H7 (cell line): ENCODE measurements at places on chromosomes 1 and 21. TPM values are rescaled to one million over a fixed set of nuclear protein-coding genes. Genes with fewer than 3 reads are reported as not detected.

Gene CD2
- not detected in 2 replicates for total RNA-seq

Gene FCGR3A
- not detected in 2 replicates for total RNA-seq

Gene C4BPA
- total RNA-seq: not detected in 2 replicates

Gene DAB1
- total RNA-seq: 14.3 and 16.4 TPM in 2 replicates

Gene CASZ1
- 4.8 and 5.0 TPM in 2 replicates for total RNA-seq

Gene CLCA4
- not detected in 2 replicates for total RNA-seq

Gene MAP1LC3C
- total RNA-seq: 0.76 and 1.3 TPM in 2 replicates

Gene SPRR3
- total RNA-seq: not detected in 2 replicates

Gene ASAP3
- total RNA-seq: 95.1 and 107 TPM in 2 replicates

Gene RNF11
- total RNA-seq: 94.8 and 99.3 TPM in 2 replicates

Gene CYP4A11
- not detected in 2 replicates for total RNA-seq

Gene PIP5K1A
- total RNA-seq: 79.7 and 86.6 TPM in 2 replicates

Gene SEMA4A
- total RNA-seq: 10.3 and 15.8 TPM in 2 replicates

Gene SELENBP1
- 36.9 and 41.9 TPM in 2 replicates for total RNA-seq

DNA sequence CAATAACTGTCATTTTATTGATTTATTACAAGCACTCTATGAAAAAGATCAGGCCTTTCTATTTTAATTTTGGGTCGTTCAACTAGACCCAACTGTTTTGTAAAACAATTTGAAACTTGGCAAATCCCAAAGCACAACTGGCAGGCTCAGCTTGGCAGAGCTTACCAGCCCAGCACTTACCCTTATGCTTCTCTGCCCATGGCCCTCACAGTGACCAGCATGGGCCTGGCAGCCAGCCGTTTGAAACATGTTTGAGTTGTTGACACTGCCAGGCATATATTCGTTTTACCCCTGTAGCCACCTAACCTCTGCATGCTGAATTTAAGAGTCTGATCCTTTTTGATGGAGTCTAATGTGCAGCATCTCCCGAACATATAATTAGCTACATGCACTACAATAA lies 796.7 kb upstream of the ADGRL2 start:
- DNase-seq: no peak

DNA sequence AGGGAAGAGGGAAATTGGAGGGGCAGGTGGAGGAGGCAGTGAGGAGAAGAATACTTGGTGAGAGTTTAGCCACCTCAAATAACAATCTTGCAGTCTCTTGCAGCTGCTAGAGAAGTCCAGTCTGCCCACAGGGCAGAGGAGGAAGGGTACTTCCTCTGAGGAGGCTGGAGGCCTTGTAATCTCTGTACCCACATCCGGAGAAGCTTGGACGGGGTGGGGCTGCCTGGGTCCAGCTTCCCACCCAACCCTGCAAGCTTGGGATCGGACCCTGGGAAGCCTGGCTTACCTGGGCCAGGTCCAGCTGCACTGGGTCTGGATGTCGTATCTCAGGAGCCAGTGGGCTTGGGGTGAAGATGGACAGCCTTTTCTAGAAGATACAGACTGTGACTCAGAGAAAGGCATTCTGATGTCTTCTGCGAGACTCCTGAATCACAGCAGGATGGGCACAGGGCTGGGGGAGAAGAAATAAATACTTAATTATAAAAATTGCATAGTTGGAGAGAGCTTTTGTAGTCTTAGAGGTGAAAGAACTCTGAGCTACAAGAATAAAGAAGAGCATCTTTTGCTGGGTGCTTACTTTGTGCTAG lies 111.8 kb upstream of the JUN start:
- no peak for DNase-seq

- DNase-seq: no peak
Measured at GRCh38 chr1:12540580-12541273, 77.3 kb downstream of the DHRS3 start.

DNA sequence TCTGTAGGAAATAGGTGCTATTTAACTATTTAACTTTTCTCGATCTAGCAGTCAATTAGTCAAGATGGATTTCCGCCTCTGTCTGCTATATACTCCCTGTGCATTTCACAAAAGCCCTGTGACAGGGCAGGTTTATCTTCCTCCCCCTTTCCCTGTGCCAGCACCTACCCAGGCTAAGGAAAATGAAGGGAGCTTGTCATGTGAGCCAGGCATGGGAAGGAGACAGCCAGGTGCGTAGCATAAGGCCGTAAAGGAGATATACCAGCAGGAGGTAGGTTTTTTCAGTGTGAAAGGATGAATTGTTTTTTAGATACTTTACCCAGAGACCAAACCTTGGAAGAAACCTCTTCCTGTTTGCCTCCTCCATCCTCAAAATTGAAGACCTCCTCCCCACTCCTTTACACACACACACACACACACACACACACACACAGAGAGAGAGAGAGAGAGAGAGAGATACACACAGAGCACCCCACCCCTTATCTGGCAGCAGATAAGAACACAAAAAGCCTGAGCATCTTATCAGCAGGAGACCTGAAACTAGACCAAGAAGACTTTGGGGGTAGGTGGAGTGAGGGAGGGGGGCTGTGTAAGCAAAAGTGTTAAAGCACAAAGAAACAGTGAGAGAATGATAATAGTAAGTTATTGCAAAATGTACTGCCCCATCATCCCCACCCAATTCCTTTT lies 12.0 kb upstream of the TARBP1 start:
- no peak for DNase-seq

GRCh38 chr1:53449021-53449420 lies 10.2 kb upstream of the DMRTB1 start:
- DNase-seq: no peak

- DNase-seq: no peak
Measured at GRCh38 chr1:161834967-161835550, 68.9 kb downstream of the ATF6 start.

DNA sequence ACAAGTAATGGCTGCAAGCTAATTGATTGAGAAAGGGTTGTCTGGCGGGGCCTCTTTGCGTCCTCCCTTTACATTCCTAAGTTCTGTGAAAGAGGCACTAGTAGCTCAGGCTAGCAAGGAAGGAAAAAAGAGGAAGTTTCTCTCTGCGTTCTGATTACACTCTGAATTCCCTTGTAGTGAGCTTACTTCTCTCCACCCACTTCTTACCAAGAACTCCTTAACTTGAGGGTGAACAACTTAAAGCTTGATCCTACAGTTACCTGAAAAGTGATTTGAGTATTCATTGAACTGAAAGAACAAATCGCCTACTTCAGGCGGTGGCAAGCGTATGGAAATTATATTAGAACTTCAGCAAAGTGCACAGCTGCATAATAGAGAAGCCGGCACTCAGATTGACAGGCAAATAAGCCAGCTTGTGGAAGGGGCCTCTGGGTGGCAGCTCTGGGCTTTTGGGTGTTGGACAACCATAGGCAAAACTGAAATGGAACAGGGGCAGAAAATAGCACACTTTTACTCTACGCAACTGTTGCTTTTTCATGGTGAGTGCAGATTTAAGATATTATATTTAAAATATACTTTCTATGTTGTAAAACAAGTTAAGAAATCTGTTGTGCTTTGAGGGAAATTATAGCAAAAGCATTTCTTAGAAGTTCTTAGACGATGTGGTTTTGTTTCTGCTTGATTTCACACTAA lies 464.5 kb downstream of the USP25 start:
- peak; percentile 16 for DNase-seq

GRCh38 chr1:87151500-87152421 lies 176.9 kb upstream of the LMO4 start:
- DNase-seq: peak; percentile 92

GRCh38 chr1:2632561-2633361 lies at the start of gene MMEL1:
MMEL1 (minus strand) TSS chr1:2633016; CDS start chr1:2629484, 3,532 bp downstream.
- peak; percentile 88 for DNase-seq

DNA sequence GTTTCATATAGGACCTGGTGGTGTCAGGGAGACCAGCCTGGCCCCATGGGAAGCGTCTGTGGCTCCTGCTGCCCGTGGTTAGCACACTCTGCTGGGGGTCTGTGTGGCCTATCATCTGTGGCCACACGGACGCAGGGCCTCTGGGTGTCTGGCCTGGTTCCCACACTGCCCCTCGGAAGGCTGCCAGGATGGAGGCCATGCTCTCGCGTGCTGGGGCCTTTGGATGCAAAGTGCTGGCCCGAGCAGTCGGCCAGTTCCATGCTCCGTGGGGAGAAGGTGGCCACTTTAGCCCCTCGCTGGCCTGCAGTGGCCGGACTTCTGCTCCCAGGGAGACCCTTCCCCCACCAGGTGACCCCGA lies 20.8 kb upstream of the LRRC3 start:
- DNase-seq: no peak

GRCh38 chr1:34398916-34399275 lies 222.2 kb downstream of the C1orf94 start:
- DNase-seq: peak; percentile 53

DNA sequence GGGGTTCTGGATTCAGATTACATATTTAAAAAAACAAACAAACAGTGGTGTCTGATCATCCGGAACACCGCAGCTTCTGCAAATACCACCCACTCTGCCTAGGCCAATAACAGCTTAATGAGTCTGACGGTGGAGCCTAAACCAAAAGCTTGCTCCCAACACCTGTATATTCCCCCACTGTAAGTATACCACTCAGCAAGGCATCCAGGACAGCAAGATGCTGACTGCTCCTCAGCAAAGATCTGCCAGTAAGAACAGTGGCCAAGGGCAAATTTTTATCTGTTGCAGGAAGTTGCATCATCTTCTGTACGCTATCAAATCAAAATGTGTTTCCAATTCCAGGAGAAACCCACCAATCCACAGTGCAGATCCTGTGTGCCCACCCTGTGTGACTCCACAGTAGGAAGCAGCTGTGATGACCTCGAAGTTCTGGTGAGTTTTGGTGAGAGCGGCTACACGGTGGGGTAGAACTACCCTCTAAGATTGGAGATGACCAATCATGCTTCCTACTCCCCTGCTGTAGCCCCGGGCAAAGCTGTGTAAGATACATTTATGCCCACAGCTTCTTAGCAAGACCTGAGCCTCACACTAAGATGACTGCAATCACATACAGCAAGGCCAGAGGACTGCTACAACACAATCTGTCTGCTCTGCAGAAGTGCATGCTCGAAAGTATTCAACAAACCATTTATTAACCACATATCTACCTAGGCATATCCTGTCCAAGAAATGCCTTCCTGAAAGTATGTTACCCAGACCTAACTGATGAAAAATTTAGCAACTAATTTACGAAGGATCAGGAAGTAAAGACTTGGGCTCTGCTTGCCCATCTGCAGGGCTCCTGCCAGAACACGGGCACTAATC lies 30.5 kb downstream of the SIPA1L2 start:
- no peak for DNase-seq

DNA sequence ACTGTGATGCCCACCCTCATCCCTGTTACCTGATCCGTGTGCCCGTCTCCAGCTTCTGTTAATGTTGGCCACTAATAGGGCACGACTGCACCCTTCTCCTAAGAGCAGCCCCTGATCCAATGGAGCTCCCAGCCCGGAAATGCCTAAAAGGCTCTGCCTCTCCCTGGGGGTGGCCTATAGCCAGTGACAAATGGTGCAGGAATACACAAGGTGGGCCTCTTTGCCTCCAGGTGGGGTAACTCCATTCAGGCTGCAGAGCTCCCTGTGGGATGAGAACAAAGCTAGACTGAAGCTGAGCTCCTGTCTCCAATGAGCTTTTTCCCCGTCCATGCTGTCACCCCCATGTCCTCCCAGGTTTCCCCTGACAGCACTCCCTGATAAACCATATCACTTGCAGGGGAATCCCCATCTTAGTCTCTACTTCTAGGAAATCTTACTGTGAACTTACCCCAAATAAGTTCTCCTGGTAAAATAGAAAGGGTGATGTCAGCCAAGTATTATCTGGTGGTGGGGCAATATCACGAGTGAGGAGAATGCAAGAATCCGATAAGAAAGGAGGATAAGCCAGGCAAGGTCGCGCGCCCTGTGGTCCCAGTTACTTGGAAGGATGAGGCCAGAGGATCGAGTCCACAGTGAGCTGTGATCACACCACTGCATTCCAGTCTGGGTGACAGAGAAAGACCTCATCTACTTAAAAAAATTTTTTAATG lies 18.6 kb downstream of the S100A7A start:
- no peak for DNase-seq

DNA sequence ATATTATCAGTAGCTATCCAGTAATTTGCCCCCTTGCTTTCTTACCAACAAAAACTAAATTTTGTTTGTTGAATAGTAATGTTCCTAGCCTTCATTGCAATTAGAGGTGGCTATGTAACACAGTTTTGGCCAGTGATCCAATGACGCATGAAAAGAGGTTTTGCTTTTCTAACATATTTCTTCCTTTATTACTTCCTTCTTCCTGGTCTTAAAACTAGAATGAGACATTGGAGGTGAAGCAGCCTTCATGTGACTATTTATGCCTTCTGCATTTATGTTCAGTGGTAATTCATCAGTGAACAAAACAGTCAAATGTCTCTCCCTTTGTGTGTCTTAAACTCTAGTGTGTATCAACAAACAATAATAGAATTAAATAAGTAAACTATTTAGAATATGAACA lies 35.5 kb downstream of the LRIF1 start:
- no peak for DNase-seq

- DNase-seq: no peak
Measured at GRCh38 chr1:156993426-156994147, 52.0 kb downstream of the ARHGEF11 start.

DNA sequence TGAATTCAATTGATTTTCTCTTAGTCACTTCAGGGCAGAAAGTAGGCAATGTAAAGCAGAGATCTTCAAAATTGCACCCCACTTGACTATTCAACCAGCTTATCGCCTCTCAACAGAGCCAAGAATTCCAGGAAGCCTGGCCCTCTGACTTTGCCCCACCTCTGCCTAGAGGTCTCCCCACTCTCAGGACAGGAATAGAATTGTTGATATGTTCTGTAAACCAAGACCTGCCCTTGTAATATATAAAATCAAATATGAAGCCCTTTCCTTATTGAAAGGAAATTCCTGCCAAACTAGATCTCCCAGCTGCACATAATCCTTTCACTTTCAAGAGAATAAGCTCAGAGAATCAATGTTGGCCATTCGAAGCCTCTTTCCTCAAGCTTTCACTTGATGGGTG lies 116.1 kb upstream of the DPT start:
- DNase-seq: no peak

- no peak for DNase-seq
Measured at GRCh38 chr1:239636347-239636746, 250.0 kb downstream of the CHRM3 start.

DNA sequence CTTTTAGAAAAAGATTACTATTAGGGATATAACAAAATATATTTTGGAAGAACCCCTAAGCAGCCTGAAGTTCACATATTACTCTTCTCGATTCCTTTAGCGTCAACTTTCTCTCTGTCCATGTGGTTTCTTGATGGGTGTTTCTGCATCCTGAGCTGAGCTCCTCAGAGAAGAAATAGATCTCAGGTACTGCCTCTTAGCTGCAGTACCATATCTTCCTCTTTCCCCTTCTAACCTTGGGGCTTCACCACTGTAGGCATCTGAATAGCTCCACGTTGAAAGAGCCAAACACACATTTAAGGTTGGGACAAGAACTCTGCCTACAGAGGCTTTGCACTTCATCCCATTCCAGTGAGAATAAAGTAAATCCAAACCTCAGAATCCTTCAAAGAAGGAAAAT lies 59.2 kb downstream of the SAMSN1 start:
- DNase-seq: no peak

- no peak for DNase-seq
Measured at GRCh38 chr1:234072793-234073192, 168.3 kb downstream of the SLC35F3 start.

- peak; percentile 17 for DNase-seq
Measured at GRCh38 chr21:42019101-42019605, 9.0 kb upstream of the ZBTB21 start.
